NCI-H774 (cell line): ENCODE measurements at places on chromosomes 11 and 22.

GRCh38 chr22:17152340-17152739 is 6.7 kb downstream of the HDHD5 start:
- no peak for DNase-seq

DNA sequence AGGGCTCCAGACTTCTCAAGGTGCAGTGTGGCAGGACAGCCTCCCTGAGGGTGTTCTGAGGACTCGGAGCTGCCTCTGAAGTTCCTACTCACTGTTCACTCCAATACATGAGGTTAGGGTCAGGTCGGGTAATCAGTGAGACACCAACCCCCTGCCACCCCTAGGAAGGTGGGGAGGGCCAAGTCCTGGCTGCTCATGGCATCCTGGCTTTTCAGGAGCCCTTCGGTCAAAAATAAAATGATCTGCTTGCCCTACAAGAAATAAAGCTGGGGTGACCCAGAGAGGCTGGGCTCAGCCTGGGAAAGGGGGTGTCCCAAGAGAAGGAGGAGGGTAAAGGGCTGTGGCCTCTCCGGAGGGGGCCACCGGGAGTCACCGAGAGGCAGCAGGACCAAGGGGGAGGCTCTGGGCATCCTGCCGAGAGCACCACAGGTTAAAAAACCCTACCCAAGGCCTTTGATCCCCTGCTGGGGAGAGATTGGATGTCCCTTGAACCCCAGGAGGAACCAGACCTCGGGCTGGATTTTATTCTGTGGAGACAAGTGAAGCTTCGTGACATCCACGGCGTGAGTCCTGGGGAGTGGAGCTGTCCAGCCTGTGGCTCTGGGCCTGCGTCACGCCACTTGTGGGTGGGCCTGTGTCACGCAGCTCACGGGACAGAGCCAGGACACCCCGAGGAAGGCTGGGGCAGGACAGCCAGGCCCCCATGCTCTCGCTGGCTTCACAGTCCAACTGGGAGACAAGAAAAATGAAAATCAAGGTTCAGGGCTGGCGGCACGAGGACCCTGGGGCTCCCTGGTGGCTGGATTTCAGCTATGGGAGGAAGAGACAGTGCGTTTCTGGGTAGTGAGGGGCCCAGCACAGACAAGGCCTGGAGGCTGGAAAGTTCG is 102.2 kb upstream of the FGF3 start:
- DNase-seq = no peak

- no peak for DNase-seq
Observed at GRCh38 chr11:15185021-15185420, 70.3 kb downstream of the INSC start.

GRCh38 chr11:18624161-18624560 is 10.0 kb downstream of the SPTY2D1 start:
- DNase-seq = no peak

DNA sequence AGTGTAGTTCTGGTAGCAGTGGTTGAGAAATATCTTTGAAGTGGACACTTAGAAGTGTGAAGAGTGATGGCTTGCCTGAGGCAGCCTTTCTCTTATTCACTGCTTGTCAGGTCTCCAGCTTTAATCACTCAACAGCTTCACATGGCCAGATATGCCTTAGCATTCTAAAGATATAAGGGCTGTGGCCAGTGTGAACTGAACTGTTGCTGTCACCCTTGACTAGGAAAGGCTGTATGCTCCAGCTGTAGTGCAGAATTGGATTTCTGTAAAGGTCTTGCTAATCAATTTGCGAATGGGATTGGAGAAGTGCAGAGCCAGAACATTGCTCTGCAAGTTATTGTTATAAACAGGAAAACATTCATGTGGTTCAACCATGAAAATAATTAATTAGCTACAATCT is 266.7 kb downstream of the TMEM135 start:
- DNase-seq = no peak

DNA sequence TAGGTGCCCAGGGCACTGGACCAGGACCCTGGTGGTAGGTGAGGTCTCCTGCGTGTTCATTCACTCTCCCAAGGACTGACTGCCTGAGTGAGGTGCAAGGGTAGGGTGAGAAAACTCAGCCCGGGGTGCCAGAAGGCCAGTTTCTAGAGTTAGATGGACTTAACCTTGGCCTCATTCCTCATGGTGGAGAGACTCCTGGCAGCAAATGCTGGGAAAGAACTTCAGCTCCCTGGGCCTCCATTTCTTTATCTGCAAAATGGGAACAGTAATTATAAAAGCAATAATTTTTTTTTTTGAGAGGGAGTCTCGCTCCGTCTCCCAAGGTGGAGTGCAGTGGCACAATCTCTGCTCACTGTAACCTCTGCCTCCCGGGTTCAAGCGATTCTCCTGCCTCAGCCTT is 47.7 kb downstream of the TRIOBP start:
- DNase-seq = no peak

DNA sequence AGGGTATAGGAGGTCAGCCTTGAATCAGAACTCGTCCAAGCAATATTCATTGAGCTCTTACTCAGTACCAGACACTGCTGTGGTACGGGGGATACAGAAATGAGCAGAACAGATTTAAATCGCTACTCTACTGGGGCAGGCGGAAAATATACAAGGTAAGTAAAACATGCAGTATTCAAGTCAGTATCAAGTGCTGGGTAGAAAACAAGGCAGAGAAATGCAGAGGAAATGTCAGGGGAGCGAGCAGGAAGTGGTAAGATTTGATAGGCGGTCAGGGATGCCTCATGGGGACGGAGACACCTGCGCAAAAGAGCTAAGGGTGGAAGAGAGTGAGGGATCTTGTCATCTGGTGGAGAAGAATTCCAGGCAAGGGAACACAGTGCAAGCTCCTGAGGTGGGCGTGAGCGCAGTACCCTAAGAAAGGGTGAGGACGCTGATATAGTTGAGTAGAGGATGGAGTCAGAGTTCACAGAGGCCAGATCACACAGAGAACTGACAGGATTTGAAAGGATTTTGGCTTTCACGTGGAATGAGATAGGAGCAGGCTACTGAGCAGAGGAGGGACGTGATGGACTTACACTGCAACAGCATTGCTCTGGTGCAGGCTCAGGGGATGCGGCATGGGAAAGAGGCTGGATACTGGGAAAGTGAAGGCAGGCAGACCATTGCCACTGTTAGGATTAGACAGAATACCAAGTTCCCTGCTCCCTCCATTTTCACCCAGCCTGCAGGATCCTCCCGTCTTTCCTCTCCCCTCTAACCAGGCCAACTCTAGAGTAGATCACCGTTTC is 35.8 kb downstream of the SC5D start:
- DNase-seq = no peak

GRCh38 chr22:48432781-48433518 is 1394.7 kb downstream of the BRD1 start:
- no peak for DNase-seq

DNA sequence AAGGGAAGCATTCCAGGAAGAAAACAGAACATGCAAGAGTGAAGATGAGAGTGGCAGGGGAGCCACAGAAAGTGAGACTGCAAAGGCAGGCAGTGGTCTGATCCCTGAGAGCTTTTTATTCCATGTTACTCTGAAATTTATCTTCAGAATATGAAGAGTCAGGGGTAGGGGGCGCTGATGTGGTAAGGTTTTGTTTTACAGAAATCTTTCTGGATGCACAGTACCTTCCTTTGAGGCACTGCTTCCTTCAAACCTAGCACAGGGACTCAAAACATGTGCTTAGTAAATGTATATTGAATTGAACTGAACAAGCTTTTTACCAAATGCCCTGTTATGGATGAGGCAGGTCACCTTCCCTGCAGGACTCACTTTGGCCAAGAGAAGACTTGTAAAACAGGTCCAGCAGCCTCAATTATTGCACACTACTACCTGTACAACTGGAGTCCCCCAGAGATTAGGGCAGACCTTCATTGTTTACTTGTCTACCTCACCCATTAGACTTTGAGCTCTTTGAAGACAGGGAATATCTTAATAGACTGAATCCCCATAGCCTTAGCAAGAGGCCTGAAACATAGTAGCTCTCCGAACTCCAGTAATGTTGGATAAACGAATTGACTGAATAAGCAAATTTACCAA is 2.2 kb downstream of the PAK1 start:
- no peak for DNase-seq

DNA sequence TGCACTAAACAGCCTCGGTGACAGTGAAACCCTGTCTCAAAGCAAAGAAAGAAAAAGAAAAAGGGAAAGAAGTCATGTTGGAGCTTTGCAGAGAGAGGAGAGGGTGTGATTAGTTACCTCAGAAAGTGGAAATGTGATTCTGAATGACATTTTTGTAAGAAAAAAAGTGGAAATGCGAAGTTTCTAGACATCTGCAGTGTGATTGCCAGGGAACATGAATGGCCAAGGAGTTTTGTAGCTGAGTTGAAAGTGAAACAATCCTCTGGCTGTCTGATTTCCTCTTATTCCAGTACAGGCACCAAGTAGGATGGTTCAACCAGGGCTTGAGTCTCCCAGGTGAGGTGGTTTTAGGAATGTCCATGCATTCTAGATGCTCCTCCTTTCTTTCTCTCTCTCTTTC is 17.8 kb upstream of the SYVN1 start:
- DNase-seq = no peak

DNA sequence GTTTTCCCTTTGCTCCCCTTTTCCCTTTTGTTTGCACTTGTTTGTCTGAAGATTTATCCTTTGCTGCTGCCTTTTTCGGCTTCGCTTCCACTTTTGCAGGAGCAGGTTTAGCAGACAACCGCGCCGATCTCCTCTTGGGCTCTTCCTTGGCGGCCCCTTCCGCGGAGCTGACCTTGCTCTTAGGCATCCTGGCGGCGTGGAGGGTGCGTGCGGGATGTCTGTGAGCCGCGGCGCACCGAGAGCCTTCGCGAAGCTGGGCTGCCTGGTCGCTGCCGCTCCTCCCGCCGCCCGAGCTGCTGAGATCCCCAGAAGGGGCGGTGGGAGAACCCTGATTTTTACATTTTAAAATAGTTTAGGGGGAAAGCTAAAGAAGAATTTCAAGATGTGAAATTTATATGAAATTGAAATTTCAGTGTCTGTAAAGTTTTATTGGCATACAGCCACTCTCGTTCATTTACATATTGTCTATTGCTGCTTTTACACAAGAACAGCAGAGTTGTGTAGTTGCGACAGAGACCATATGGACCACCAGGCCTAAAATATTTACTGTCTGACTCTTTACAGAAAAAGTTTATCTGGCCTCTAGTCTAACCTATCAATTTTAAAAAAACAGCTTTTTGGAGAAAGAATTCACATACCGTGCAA is 105.2 kb upstream of the RRM1 start:
- DNase-seq = no peak

GRCh38 chr22:33476716-33477115 is 418.5 kb upstream of the SYN3 start:
- no peak for DNase-seq

DNA sequence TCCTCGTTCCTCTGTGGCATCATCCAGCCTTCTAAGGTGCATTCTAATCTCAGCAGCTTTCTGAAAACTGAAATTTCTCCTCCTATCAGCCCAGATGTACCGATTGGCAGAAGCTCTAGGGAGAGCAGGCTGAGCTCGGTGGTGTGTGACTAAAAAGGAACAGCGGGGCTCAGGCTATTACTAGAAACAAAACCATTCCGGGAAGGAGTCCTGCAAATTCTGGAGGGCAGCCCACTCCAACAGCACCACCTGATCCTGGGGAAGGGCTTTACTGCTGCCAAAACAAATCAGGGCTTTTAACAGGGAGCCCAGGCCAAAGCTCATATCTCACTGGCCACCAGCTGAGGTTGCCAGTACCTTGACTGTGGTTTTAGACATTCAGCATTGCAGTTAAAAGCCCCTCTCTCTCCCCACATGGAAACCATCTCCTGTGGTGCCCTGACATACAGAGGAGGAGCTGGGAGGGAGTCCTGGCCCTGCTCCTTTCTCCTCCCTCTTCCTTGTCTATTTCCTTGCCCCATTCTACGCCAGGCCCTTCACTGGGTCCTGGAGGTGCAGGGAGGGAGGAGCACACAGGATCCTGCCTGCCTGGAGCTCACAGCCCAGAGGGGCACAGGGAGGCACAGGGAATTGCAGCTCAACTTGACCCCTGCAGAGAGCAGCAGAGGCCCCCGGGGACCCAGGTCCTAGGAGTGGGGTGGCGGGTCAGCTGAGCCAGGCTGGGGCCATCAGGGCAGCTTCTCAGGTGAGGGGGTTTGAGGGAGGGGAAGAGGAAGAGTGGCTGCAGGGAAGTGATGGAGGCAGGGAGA is 889 bp downstream of the PLAAT4 start:
- no peak for DNase-seq

GRCh38 chr11:15309296-15309695 is 194.6 kb downstream of the INSC start:
- no peak for DNase-seq

DNA sequence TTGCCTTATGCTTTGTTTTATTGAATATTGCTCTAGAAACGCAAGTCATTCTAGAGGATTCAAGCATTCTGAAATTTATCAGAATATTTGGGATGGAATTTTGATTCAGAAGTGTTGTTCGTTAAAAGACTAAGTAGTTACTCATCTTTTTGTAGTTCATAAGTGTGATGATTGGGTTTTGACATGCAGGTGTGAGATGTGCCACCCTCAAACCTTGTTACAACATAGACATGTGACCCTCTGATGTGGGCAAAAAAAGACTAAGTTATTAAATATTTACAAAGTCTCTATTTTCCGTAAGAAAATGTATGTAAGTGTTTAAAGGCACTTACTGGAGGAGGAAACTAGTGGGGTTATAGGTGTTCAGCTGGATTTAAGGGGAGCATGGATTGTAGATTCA is 8.9 kb downstream of the YWHAH start:
- DNase-seq = no peak

GRCh38 chr11:131637469-131638175 is 267.2 kb downstream of the NTM start:
- DNase-seq = no peak

- DNase-seq = no peak
Observed at GRCh38 chr11:70064008-70064725, 13.9 kb upstream of the ANO1 start.

DNA sequence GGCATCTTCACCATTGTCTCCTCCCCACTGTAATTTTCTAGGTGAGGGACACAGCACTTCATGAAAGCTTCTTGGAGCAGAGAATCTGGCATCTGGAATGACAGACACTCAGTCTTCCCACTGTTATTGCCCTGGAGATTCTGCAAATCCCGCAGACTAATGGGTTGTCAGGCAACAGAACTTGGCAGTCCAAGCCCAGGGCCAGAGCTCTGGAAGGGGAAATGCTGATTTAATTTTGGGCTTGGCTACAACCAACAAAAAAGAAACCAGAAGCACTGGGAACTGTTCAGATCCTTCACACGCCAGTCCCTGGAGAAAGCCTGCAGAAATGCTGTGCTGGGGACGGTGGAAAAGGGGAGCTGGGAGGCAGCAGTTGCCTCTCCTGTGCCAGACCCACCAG is 71.5 kb upstream of the BID start:
- no peak for DNase-seq

DNA sequence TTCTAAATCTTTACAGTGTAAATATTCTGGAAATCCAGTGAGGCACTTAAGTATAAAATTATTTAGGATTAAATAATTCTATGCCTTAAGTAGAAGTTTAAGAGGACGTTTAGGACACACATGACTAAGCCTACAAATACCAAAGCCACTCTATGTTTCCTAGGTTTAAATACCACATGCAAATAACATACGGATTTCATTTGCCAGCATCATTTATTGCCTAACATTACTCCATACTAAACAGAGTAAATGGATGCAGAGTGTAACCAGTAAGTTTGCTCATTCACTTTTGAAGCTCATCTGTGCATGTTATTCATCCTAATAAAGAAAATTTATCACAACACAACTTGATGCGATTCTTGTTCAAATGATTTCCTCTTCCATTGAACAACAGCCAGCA is 4.1 kb downstream of the BDNF start:
- DNase-seq = no peak

- DNase-seq = no peak
Observed at GRCh38 chr11:65915821-65916251, 3.0 kb downstream of the C11orf68 start.

- DNase-seq = no peak
Observed at GRCh38 chr11:7651140-7651551, 22.2 kb downstream of the CYB5R2 start.

- DNase-seq = no peak
Observed at GRCh38 chr22:49011769-49012648, 815.7 kb downstream of the BRD1 start.
